ENCODE measurements at places on chromosomes 5 and 9.

DNA sequence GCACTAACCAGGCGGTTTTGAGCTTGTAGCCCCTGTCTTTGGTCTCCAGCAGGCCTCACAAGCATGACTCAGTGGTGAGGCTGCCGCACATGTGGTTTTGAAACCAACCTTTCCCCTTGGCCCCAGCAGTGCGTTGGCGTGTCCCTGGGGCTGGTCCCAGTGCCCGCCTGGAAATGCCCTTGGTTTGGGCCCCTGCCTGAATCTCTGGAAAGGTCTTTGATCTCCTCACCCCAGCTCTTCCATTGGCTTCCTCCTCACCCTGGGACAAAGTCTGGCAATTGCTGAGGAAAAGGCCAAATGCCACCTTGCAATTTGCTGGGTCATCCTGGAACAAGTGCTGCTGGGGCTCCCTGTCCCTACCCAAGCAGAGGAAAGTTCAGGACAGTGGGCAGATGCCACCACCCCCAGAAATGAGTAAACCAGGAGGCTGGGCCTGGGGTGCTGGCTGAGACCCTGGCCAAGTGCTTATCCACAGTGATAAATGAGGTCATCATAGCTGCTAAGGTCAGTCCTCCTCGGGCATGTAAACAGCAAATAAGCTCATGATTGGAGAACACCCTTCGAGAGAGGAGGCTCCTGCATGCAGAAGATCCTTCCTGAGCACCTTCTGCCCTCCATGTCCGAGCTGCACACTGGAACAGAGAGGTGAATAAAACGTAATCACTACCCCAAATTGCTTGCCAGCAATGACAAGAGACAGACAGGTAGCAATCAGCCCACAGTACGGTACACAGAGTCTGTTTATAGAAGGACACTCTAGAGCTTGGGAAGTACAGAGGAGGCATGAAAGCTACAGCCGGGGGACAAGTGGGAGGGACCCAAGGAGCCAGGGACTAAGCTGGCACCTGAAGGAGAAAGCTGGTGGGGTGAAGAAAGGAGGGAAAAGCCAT, 98.9 kb upstream of the CPEB4 start:
- DNase-seq = no peak

DNA sequence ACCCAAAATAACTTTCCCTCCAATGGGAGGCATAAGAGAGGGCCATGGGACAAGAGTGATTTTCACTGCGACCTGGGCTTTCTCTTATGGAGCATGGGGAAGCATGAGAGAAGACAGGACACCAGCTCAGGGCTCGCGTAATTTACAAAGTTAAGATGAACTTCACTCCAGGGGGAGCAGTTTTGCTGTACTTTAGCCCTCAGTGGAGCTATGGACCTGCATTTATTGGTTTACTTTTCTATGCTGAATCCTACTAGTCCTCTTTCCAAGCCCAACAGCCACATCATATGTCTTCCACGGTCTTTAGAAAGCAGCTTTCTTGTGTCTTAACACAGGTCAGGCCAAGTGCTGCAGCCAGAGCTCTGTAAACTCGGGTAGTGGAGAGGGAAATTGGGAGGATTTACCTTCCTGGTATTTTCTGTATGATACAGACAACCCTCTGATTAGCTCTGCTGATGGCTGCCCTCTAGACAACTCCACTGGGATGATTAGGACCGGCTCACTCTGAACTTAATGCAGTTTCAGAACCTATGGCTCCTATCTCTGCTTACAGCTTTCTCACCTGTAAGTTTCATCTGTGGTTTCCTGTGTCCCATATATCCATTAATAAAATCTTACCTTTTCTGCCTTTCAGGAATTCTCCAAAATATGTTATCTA, 581.0 kb upstream of the RORB start:
- no peak for DNase-seq

DNA sequence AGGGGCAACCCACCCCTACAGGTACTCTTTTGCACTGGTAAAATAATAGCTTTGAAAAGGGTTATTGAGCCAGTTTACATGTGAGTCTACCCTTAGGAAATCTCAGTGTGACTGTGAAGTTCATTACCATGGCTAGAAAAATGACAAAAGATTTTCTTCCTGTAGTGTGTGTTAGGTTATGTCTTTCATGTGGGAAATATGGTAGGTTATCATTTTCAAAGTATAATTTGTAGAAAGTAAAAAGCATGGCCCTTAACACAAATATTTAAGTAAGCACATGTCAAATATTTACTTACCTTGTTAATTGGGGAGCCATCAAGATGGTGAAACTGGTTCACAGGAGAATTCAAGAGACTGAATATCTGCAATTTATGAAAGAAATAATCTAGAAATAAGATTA, 37.3 kb upstream of the PLPP1 start:
- DNase-seq = no peak

GRCh38 chr9:88979021-88979420, 12.2 kb upstream of the S1PR3 start:
- no peak for DNase-seq

DNA sequence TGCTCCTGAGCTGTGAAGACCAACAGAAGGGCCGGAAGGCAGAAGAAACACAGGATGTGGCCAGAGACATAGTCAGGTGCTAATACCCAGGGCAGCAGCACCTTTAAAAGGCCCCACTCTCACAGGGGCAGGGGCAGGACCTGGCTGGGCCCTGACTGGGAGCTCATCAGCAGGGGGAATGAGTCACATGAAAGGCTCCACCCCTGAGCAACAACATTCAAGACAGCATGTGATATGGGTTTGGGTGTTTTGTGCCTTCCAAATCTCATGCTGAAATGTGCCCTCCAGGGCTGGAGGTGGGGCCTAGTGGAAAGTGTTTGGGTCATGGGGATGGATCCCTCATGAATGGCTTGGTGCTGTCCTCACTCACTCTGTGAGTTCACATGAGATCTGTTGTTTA, 181.7 kb downstream of the ERCC6L2 start:
- DNase-seq = no peak

- no peak for DNase-seq
Observed at GRCh38 chr5:174514983-174515394, 209.4 kb upstream of the MSX2 start.

- no peak for DNase-seq
Observed at GRCh38 chr5:11903614-11904264, 507 bp downstream of the CTNND2 start.

DNA sequence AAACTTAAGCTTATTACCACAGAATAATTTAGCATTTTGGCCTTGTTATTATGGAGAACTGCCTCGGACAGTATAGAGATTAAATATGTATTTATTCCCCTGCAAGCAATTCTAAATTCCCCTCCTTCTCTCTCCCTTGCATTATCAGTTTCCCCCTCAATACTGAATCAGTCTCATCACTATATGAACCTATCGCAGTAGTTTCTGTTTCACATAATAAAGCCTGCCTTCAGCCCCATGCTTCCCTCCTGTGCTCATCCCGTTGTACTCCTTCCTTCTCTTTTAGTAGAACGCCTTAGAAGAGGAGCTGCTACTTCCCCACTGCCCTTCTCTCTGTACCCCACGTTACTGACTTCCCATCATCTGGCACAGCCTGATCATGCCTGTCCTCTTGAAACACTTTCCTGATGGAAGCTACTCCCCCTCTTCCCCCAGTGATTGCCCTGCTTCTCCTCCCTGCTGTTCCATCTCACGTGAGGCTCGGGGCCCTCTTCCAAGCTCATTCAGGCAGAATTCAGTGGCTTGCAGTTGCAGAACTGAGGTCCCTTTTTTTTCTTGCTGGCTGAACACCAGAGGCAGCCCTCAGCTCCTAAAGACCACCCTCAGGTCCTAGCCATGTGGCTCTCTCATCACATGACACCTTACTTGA, 93.4 kb downstream of the PPIC start:
- DNase-seq = no peak

DNA sequence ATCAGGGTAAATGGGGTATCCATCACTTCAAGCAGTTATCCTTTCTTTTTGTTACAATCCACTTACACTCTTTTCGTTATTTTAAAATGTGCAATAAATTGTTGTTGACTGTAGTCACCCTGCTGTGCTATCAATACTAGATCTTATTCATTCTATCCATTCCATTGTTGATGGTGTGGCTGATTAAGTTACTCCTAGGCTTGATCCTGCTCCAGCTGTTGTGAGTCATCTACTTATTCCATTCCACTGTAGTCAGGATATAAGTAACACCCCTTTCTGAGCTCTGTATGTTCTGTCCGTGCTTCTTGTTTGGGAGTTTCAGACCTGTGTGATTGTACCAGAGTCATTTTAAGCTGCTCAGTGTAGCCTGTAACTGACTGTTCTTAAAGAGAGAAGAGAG, 122.5 kb upstream of the RUSC2 start:
- no peak for DNase-seq

GRCh38 chr5:22850981-22851380, 2.2 kb downstream of the CDH12 start:
- DNase-seq = no peak

- DNase-seq = no peak
Observed at GRCh38 chr5:158387499-158387898, 528.6 kb upstream of the CLINT1 start.

GRCh38 chr9:21015995-21016394, 15.4 kb downstream of the HACD4 start:
- no peak for DNase-seq

DNA sequence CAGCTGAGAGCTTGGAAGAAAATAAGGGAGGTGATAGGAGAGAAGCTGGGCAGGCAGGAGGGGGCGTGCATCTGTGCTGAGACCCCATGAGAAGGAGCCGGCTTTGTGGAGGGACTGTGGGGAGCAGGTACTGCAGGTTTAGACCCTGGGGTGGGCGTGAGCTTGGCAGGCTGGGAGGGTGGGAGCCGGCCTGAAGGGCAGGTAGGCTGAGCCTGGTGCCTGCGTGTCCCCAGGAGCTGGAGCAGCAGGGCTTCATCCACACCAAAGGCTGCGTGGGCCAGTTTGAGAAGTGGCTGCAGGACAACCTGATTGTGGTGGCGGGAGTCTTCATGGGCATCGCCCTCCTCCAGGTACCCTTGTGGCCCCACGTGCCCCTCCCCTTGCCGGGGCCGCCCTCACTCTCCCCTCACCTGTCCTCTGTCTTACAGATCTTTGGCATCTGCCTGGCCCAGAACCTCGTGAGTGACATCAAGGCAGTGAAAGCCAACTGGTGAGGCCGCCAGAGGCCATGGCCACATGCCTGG, 9.2 kb downstream of the TSPAN17 start:
- no peak for DNase-seq

DNA sequence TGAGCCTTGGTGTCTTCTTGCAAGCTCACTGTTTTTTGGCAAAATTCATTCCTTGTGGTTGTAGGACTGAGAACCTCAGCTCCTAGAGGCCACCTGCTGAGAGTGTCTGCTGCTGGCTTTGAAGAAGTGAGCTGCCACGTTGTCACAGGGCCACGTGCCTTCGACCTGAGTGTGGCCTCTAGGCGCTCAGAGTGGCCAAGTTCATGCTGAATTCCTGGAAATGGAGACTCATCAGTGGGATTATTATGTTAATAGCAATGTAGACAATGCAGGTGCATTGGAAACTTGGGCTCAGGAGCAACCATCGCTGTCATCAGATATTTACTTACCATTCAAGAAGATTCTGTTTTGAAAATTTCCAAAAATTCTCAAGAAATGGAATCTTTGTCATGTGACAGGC, 52.5 kb downstream of the GALNT12 start:
- no peak for DNase-seq

- no peak for DNase-seq
Observed at GRCh38 chr9:134793288-134794188, 87.1 kb upstream of the FCN2 start.

DNA sequence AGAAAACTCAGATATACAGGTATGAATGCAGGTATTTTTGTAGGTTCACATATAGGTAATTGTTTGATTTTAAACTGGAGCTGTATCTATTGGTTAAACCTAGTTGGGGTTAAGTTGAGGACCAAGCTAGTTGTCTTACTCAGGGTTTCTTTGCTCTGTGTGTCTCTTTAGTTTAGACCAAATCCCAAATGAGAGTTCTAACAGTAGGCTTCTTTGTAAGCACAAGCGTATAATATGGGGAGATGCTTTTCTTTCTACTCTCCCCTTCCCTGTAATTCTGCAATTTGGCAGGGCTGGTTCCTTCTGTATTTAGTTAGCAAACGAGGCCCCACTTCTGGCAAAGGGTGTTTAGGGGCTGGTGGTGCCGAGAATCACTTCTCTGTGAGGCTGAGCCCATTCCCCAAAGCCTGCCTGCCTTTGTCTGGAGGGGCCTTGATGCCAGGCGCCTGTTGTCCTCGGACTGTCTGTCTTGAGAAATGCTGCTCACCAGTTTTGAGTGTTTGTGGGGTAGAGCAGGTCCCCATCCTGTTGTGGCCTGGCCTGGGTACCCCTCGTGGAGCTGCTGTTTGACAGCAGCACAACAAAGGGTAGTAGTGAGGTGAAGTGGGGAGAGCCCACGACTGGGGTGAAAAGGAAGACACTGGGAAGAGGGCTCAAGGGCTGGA, 259.3 kb downstream of the FANCC start:
- DNase-seq = no peak

DNA sequence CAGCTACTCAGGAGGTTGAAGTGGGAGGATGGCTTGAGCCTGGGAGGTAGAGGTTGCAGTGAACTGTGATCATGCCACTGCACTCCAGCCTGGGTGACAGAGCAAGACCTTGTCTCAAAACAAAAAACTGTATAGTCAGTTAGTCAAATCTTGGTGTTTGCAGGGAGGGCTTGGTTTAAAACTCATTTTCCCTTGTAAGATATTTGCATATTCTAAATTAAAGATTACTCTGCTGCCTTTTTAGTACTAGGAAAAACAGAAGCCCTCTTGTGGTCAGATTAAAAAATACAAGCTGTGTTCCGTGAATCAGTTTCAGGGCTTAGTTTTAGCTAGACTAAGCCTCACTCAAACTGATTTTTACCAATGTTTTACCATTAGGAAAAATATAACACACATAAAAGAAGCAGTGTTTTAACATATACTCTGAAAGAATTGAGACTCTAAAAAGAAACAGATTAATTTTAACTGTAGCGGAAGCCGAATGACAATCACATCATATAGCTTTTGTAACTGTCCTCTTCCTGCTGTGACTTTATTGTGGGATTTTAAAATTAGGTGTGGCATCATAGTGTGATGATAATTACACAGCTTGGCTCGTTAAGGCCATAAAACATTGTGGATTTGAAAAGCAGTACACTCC, 84.9 kb upstream of the BASP1 start:
- no peak for DNase-seq

DNA sequence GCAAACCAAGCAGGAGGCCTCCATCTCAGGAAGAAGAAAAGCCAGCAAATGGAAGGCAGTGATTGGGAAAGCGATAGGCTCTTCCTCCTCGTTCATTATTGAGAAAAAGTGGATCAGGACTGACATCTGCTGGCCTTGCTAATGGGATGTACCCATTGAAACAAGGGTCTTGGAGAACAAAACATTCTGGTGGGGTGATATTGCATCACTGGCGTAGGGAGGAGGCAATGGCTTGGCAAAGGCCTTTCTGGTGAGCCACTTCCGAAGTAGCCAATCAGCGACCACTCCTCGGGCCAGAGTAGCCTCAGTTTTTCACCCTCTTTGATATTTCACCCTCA, 86.7 kb upstream of the NFIB start:
- DNase-seq = peak; percentile 84
